Neural cell (in vitro differentiated cells): ENCODE measurements at places on chromosomes 2 and 18. TPM values are rescaled to one million over a fixed set of nuclear protein-coding genes. Genes with fewer than 3 reads are reported as not detected.

Gene AFF3
- polyA plus RNA-seq, result 5.1 and 5.7 TPM in 2 replicates

Gene NEU2
- not detected in 2 replicates for polyA plus RNA-seq

Gene BUB1
- polyA plus RNA-seq, result 2.1 and 2.4 TPM in 2 replicates

Gene CYS1
- not detected in 2 replicates for polyA plus RNA-seq

Gene SOX11
- 135 and 146 TPM in 2 replicates for polyA plus RNA-seq

Gene LCT
- not detected in 2 replicates for polyA plus RNA-seq

Gene GREB1L
- 23.3 and 24.2 TPM in 2 replicates for polyA plus RNA-seq

Gene NR4A2
- 0.48 and 1.2 TPM in 2 replicates for polyA plus RNA-seq

Gene ACOXL
- polyA plus RNA-seq, result 0.12 TPM in 1 of 2 replicates, not detected in the other

Gene GAL3ST2
- polyA plus RNA-seq, result not detected in 2 replicates

Gene CD8B2
- not detected in 2 replicates for polyA plus RNA-seq

Gene SRBD1
- polyA plus RNA-seq, result 3.7 and 5.3 TPM in 2 replicates

Gene IGFBP5
- polyA plus RNA-seq, result 1.6 and 2.1 TPM in 2 replicates

Gene HTR2B
- polyA plus RNA-seq, result 0.64 TPM in 1 of 2 replicates, not detected in the other

Gene SFT2D3
- 6.2 and 6.9 TPM in 2 replicates for polyA plus RNA-seq

Gene DOK6
- 7.4 and 9.7 TPM in 2 replicates for polyA plus RNA-seq

Gene COL4A3
- 0.08 and 0.10 TPM in 2 replicates for polyA plus RNA-seq
